Jurkat, Clone E6-1 (cell line): ENCODE measurements at places on chromosomes 2 and 18.
A peak's percentile ranks its signal among the peaks of the same experiment; 100 is the strongest.

DNA sequence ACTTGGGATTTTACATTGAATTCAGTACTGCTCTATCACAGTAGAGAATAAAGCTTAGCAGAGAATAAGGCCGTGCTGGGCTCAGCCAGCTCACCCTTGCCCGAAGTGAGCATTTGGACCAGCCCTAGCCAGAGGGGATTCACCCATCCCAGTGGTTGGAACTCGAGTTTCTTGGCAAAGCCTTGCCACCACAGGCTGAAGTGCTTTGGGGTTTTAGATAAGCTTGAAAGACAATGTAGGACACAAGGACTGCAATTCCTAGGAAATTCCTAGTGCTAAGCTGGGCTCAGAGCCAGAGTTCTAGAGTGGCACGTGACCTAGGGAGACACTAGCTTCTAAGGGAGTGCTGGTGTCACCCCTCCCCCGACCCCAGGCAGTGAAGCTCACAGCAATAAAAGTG lies 28.0 kb downstream of the SERPINB11 start:
- DNase-seq, result no peak

DNA sequence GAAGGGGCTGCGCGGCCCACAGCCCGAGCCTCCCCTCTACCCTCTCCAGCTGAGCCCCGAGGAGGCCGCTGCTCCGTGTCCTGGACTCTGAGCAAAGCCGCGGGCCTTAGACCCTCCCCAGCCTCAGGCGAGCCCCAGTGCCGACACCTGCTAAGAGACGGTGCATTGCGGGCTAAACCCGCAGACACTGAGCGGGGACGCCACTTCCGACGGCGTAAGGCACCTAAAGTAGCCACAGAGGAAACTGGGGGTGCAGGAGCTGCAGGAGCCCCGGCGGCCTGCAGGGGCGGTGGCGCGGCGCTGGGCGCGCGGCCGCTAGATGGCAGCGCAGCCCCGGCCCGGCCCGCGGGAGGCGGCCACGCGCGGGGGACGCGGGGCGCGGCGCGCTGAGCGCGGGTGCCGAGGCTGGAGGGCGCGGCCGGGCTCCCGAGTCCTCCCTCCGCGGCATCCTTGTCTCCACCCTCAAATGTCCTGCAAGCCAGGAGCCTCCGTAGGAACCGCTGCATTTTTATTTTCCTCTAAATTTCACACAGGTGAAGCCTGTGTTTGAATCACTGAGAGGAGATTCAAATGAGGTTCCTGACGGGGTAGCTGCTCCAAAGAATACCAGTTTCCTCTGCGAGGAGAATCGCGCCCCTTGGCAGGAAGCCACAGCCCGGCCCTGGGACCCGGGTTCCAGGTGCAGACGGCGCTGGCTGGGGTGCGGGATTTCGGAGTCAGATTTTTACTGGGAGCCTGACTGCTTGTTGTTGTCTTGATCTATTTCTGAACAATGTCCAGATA lies 650.5 kb downstream of the GALR1 start:
- DNase-seq, result peak; percentile 62

GRCh38 chr18:6650747-6651146 lies 78.8 kb upstream of the ARHGAP28 start:
- no peak for DNase-seq

DNA sequence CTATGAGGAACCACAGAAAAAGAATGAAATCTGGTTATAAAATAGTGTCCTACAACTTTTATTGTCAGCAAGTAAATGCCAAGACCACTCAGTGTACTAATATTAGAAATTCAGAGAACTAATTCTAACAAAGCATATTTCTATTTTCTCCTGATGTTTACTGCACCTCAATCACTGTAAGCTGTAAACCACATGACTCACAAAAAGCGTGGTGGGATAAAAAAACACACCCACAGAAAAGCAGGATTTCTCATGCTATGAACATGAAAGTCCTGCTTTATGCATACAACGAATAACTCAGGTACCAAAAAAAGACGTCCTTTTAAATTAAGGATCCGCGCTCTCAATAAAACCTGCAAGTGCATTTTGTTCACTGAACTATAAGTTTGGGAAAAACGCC lies 797 bp downstream of the TXNL4A start:
- DNase-seq, result no peak

- DNase-seq, result no peak
Measured at GRCh38 chr2:201813996-201814760, 7.8 kb downstream of the CDK15 start.

DNA sequence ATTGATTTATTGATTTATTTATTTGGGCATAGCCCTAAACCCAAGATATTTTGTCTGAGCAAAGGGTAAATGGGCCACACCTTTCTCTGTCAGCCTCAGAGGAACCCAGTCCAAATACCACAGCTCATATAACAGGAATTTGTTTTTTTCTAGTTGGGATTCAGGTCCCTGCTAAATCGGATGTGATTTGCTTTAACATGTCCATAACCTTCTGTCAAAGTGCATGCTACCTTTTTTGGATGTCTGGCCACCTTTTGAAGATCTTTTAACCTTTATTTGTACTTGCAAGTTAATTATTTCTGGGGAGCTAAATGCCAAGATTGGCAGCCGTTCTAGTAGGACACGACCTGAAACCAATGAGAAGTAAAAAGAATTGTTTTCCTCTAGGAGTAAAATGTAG lies 303.2 kb upstream of the UBE2E3 start:
- no peak for DNase-seq

DNA sequence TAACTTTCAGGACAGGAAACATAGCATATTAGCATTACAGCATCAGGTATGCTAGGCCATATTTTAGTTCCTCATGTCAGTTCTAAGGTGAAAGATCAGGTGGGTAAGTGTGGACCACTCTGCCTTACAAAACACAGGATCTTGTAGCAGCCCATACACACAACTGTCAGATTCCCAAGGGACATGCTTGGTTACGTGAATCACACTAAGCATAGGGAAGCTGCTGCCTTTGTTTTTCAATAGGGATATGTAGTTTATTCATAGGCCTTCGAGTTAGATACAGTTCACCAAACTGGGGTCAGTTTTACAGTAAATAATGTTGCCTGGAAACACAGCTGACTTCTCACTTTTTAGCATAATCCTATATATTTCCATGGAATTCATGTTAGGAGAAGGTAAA lies 116.1 kb upstream of the OTX1 start:
- no peak for DNase-seq

- DNase-seq, result no peak
Measured at GRCh38 chr2:216132585-216132984, 23.4 kb downstream of the XRCC5 start.

- DNase-seq, result no peak
Measured at GRCh38 chr2:151278487-151278886, 11.0 kb downstream of the NMI start.

GRCh38 chr2:128316777-128317180 lies 1.9 kb downstream of the HS6ST1 start:
- no peak for DNase-seq

DNA sequence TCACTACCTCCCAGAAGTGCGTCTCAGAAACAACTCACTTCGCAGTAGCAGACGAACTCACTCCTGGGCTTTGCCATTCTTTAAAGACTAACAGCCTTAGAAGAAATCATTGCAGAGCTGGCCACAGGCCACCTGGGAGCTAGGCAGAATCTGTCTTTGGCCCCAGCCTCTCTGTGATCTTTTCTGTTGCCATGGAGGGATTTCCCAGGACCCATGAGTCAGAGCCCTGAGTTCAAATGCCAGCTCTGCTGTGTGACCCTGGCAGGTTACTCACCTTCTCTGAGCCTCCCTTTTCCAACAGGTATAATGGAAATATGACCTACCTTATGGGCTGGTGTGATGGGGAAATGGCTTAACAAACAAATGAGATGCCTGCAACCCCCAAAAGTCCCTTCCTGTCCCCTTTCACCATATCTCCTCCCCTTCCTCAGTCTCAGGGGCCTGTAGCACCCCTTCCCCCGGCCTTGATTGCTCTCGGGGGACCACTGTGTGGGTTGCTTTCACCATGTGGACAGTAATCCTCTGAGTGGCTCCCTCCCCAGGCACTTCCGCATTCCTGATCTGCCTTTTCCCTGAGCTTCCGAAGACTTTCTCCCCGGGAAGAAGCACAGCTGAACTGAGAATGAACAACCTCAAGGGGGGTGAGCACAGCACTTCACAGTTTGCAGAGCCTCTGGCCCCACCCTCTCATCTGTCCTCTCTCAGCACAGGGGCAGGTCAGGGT lies 34.0 kb upstream of the SLC66A3 start:
- DNase-seq, result no peak

- DNase-seq, result peak; percentile 47
Measured at GRCh38 chr2:219352448-219353023, 20.0 kb upstream of the RESP18 start.

- DNase-seq, result no peak
Measured at GRCh38 chr2:188610827-188611226, 319.2 kb downstream of the GULP1 start.

GRCh38 chr2:112671801-112672200 lies 26.1 kb downstream of the SLC20A1 start:
- no peak for DNase-seq

- no peak for DNase-seq
Measured at GRCh38 chr2:130981667-130982066, 111.6 kb downstream of the FAM168B start.
